ENCODE measurements at places on chromosomes 6 and 20. TPM values are rescaled to one million over a fixed set of nuclear protein-coding genes. Genes with fewer than 3 reads are reported as not detected.

Gene IL17F
- not detected for total RNA-seq

Gene R3HDML
- not detected for total RNA-seq

Gene FRK
- 0.13 TPM for total RNA-seq

Gene NFKBIL1
- 24.7 TPM for total RNA-seq

Gene TRIM31
- total RNA-seq: not detected

Gene TUBB2B
- total RNA-seq: 4.6 TPM

Gene DEF6
- total RNA-seq: 0.51 TPM
